ENCODE measurements at places on chromosomes 11 and 22.
A peak's percentile ranks its signal among the peaks of the same experiment; 100 is the strongest.

GRCh38 chr11:816433-816779 lies 2.3 kb upstream of the PNPLA2 start:
- DNase-seq: no peak

- no peak for DNase-seq
Measured at GRCh38 chr11:34308049-34308912, 49.5 kb downstream of the ABTB2 start.

GRCh38 chr11:116211147-116211546 lies 561.6 kb downstream of the BUD13 start:
- DNase-seq: no peak

- no peak for DNase-seq
Measured at GRCh38 chr11:65529475-65530156, 4.7 kb downstream of the SCYL1 start.

GRCh38 chr11:111283945-111284481 lies 14.3 kb upstream of the POU2AF3 start:
- no peak for DNase-seq

GRCh38 chr22:33699176-33699575 lies 221.1 kb downstream of the LARGE1 start:
- DNase-seq: no peak

GRCh38 chr22:37746366-37747079 lies 49.7 kb downstream of the TRIOBP start:
- no peak for DNase-seq

- no peak for DNase-seq
Measured at GRCh38 chr11:27416568-27417176, 53.7 kb upstream of the CCDC34 start.

- no peak for DNase-seq
Measured at GRCh38 chr11:35192347-35192746, 53.4 kb downstream of the CD44 start.

DNA sequence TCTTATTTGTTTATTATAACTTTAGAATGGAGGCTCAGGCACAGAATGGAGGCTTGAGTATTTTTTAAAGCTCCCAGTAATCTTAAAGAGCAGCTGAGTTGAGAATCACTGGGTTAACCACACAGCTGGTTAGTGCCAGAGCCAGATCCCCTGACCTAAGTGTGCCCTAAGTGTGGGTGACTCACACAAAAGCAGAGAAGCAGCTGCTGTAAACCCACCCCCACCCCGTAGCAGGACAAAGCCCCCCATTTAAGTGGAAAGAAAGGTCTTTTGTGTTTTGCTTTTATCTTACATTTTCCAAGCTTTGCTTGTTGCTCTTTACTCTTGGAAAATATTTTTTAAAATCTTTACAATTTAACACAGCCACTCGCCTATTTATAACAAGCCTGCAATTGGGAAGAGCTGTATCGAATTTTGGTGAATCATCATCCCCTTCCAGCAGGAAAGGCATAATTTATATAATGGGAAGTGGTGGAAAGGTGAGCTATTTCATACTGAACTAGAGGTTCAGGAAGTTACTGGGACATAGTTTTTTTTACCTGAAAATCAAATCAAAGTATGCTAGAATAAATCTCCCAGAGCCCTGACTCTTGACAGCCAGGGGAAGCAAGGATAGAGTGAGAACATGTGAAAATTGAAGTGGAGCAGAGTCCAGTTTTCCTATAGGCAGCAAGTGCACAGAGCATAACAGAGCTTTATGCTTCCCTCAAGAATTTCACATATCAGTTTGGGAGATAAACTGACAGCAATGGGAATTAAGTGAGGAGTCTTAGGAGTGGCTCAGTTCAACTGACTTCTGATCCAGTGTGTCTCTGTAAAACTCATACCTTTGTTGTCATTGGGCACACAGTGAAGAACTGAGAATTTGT lies 405.7 kb downstream of the AASDHPPT start:
- no peak for DNase-seq

- DNase-seq: peak; percentile 95
Measured at GRCh38 chr11:3841426-3842350, 929 bp upstream of the RHOG start.

DNA sequence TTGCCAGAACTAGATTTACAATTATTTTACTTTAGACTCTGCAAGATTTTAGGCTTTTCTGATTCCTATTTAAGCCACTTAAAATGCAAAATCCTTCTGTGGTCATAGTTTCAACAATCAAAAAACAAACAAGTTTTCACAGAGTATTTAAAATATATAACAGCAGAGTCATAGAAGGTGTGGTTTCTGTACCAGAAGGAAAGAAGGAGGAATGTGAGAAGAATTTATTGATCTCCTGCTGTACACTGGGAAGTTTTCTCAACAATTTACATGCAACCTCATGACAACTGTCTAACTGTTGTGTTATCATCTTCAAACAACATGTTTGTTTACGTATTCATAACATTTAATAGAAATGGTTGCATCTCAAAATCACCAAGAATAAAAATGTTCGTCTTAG lies 102.3 kb upstream of the CEP126 start:
- DNase-seq: no peak

- DNase-seq: no peak
Measured at GRCh38 chr11:104365676-104366075, 201.7 kb upstream of the PDGFD start.

- peak; percentile 73 for DNase-seq
Measured at GRCh38 chr11:60377401-60378136, 763 bp upstream of the MS4A7 start.

DNA sequence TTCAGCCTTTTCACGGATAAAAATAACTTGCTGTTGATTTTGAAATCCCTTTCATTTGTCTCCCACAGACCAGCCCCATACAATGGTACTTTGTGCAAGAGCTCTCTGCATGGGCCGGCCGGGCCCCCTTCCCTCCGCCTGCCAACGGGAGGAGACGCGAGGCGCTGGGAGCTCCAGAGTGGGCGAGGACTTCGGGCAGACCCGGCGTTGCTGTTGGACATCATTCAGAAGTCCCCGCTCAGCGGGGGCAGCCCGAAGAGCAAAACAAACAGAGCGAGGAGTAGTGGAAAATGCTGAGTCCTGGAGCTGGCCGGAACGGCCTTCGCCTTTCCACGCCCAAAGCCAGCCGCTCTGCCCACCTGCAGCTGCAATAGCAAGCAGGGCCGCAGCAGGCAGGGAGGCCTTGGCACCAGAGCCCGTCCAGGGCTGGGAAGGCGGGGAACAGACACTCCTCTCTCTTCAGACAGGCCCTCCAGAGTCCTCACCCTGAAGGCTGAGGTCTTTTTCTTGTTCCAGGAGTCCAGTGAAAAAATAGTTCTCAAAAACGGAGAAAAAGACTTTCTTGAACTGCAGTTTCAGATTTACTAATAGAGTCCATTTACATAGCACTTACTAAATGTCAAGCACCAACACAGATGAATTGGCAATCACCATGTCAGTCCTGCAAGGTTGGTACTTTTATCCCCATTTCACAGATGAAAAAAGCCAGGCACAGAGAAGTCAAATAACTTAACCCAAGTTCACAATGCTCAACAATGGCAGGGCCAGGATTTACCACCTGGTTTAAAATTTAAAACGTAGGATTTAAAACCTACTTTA lies 135.5 kb downstream of the ETS1 start:
- DNase-seq: no peak

Data from CD4-positive, alpha-beta T cell treated with Interleukin-4 for 1 hour (primary cell).